NCI-H2081 treated with DMSO at 0.1 percent for 48 hours (cell line): ENCODE measurements at places on chromosomes 12 and 14.

DNA sequence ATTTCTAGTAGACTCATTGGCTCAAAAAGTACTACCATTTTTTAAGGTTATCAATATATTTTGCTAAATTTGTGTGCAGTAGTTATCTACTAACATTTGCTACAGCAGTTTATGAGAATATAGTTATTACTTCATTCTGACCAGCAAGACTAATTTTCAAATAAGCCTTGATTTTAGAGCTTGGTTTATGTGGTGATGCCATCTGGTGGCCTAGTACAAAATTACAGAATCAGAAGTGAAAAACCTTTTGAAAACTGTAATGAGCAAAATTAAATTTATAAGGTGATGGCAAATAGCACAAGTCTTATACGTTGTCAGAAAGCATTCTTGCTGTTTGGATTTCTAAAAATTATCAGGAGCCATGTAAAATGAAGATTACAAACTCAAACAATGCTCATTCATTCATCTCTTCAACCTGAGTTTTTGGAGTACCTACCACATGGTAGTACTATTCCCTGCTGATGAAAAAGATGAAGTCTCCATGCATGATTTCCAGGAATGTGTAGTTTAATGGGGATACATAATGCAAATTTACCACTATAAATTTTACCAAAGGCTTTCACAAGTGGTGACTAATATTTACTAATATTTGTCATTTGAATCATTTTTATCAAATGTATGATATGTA is 51.0 kb downstream of the MAGOHB start:
- no peak for DNase-seq

GRCh38 chr14:87975636-87976035 is 17.3 kb downstream of the GALC start:
- no peak for DNase-seq

DNA sequence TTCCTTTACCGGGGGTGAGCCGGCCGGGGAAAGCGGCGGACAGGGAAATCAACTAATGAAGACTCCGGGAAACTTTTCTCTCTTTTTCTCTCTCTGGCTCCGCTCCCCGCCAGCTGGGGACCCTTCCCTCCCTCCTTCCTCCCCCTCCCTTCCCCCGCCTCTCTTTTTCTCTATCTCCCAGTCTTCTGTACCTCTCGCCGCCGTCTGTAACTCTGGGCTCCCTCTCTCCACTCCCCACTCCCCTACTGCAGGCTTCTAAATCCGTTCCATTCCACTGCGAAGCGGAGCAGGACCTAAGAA is 6.9 kb upstream of the HOXC11 start:
- no peak for DNase-seq

- DNase-seq: no peak
Observed at GRCh38 chr12:61563665-61564450, 696.3 kb upstream of the USP15 start.

- no peak for DNase-seq
Observed at GRCh38 chr12:26750531-26751175, 82.3 kb downstream of the ITPR2 start.

GRCh38 chr14:90857866-90858265 is 41.6 kb upstream of the TTC7B start:
- no peak for DNase-seq

GRCh38 chr12:118052324-118053070 is 8.5 kb downstream of the WSB2 start:
- DNase-seq: no peak
